ENCODE measurements at places on chromosomes 11 and 22.

DNA sequence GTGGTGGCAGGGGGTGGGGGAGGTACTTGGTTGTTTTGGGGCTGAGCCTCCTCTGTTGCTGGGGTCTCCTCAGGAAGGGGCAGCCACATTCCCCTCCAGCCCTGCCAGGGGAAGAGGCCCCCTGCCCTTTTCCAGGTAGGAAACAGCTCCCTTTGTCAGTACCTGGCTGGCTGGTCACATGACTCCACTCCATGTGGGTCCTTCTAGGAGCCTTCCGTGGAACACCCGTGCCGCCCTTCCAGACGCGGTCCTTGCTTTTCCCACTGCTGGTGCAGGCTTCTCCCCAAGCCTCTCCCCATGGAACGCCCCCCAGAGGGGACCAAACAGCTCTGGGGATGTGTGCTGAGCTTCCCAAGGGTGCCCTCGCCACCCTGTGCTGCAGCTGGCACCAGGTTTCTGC is 19.9 kb downstream of the IFT27 start:
- no peak for DNase-seq

- no peak for DNase-seq
These were observed at the start of gene DBX1 for GRCh38 chr11:20160425-20161229. Gene DBX1, minus strand, starts transcription at chr11:20160475. Its CDS starts 151 bp downstream, at chr11:20160324.

GRCh38 chr22:46415776-46416519 is 80.4 kb downstream of the TRMU start:
- DNase-seq = no peak

- DNase-seq = no peak
These were observed 117.3 kb upstream of the GRK3 start for GRCh38 chr22:25447067-25447685.

DNA sequence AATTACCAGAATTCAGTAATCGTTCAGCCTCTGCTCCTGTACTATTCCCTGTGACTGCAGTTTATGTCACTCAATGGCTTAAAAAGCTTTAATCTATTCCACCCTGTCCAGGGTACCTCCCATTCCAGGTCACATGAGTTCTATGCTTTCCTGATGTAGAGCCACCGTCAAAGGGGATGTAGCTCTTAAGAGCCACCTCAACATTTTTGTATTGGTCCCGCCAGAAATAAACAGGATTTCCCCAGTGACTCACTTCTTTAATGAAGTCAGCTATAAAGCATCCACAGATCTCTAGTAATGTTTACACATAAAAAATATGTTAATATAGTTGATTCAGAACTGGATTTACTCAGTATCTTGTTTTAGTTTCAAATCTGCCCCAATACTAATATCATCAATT is 1.3 kb upstream of the OR8D1 start:
- no peak for DNase-seq

DNA sequence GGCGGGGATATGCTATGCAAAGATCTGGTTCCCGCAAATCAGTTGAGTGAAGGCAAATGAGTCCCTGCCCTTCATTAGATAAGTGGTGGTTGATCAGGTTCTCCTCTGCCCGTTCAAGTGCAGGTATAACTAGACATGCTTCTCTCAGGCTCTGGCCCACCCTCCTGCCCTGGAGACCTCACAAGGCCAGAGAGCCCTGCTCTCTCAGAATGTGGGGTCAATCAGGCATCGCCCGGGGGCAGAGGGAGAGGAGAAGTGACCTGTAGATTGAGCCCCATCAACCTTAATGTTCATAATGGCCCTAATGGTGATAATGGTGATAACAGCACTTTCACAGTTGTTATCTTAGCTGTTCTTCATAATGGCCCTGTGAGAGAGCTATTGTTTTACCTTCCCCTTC is 224.3 kb downstream of the DSCAML1 start:
- no peak for DNase-seq

DNA sequence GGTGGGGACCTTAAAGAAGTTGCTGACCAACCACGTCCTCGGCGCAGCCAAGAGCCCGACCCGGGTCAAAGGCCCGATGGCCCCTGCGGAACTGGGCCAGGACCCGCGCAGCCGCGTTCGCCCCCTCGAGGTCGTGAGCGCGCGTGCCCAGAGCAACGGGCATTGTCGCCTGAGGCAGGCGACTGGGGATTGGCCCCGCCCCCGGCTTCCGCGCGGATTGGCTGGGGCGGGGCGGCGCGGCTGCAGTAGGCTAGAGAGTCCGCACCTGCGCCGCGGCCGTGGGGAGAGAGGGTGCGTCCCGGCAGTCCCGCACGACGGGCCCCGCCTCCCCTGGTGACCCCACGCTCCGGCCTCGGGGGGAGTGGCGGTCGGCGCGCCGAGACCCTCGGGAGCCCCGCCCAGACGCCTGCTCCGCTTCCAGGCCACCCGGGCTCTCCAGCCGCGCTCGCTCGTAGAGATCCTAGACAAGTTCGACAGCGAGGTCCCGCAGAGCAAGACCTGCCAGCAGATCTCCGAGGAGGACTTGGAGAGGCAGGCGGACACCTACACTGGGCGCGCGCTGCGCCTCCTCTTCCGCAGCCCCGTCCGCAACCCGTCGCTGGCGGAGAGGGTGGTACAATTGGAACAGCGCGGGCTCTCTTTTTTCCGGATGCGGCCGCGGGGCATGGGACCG is 8.3 kb upstream of the PPIL2 start:
- peak; percentile 88 for DNase-seq

DNA sequence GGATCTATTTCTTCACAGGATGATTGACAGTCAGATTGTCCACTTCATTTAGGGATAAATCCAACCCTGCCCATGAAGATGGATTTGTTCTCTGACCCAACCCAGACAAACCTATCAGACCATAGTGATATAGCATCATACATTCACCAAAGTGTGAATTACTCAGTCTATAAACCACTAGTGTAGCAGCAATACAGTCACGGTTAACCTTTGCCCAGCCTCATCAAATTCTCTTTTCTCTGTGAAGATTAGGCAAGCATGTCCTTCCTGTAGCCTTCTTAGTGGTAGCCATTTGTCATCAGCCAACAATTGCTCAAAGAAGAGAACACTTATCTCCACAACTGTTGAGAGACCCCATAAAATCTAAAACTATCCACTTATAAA is 14.4 kb upstream of the BIRC2 start:
- DNase-seq = no peak

DNA sequence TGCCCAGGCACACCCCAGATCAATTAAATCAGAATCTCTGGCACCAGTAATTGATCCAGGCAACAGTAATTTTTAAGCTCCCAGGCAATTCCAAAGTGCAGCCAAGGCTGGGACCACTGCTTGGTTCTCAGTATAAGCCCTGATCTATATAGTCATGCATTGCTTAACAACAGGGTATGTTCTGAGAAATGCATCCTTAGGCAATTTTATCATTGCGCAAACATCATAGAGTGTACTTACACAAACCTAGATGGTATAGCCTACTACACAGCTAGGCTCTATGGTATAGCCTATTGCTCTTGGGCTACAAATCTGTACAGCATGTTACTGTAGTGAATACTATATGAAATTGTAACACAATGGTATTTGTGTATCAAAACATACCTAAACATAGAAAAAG is 651 bp upstream of the C11orf42 start:
- no peak for DNase-seq

- no peak for DNase-seq
These were observed 40.5 kb downstream of the NAT10 start for GRCh38 chr11:34145847-34146381.

GRCh38 chr22:19455585-19456370 is 8.3 kb upstream of the C22orf39 start:
- DNase-seq = no peak

DNA sequence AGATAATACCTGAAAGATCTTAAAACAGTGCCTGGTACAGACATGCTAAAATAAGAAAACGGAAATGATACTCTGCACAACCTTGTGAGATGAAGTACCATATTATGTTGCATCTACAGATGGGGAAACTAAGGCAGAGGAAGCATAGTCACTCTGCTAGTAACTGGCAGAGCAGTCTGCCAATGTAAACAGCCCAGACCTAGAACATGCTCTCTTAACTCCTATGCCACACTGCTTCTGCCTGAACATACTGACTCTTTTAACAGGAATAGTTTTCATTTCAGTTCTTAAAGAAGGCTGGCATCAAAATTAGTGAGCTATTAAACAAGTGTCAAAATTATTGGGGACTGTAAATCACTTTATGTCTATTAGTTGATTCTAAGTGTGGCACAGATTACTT is 99.9 kb downstream of the CD44 start:
- DNase-seq = no peak

- DNase-seq = no peak
These were observed 2.3 kb downstream of the MS4A4E start for GRCh38 chr11:60240662-60241061.

GRCh38 chr11:65589444-65590239 is 6.0 kb downstream of the KCNK7 start:
- DNase-seq = no peak

DNA sequence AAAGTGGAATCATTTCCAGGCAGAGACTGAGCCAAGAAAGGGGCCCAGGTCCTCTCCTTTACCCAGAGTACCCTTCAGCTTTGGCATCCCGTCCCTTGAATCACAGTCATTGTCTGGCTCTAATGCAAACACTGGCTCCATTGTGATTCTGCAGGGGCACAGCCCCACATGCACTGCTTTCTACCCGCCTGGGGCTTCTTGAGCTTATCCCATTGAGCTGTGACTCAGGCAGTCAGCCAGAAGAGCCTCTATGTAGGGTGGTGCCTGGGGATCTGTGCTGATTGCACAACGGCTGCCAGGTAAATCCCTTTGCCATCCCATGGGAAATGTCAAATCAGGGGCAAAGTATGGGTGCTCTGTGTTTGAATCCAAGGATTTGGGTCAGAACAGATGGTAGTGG is 88.9 kb downstream of the RASSF10 start:
- DNase-seq = no peak

GRCh38 chr22:23014250-23014649 is 56.1 kb upstream of the GNAZ start:
- DNase-seq = no peak

DNA sequence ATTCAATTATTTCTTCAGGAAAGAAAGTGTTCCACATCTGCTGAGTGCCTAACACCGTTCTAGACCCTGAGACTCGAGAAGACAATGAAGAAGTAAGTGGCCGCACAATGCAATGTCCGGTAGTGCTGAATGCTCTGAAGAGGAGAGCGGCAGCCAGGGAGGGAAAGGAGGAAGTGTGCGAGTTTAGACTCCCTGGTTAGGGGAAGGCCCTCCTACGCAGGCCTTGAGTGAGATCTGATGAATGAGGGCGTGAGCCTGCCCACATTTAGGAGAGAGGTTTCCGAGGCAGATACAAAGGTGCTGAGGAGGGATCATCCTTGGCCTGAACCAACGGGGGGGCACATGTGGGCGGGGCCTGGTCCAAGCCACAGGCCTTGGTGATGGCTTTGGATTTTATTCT is 558.6 kb downstream of the NTM start:
- DNase-seq = no peak

DNA sequence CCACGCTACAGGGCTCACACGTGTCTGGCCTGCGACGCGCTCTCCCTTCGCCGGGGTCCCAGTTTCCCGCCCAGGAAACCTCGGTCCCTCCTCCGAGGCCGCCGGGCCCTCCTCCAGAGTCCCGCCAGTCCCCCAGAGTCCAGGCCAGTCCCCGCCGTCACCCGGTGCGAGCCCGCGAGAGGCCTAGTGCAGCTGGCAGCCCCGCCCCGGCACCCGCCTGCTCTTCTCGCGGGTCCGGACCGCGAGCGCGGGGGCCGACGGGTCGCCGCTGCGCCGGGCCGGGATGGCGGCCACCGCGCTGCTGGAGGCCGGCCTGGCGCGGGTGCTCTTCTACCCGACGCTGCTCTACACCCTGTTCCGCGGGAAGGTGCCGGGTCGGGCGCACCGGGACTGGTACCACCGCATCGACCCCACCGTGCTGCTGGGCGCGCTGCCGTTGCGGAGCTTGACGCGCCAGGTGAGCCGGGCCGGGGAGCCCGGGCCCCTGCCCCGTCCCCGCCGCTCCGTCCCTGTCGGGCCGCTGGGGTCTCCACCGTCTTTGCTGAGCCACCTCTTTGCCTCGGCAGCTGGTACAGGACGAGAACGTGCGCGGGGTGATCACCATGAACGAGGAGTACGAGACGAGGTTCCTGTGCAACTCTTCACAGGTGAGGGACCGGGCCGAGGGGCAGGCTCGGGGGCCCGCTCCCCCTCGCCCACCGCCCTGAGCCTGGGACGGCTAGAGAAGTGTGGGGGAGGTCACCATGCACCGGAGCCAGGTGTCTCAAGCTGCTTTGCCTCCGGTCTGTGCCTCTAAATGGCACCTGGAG is at the start of gene PTPMT1:
PTPMT1 (plus strand) TSS at position 260 of the 809 bp plus-strand sequence; CDS start at position 284, 24 bp downstream.
- peak; percentile 87 for DNase-seq

DNA sequence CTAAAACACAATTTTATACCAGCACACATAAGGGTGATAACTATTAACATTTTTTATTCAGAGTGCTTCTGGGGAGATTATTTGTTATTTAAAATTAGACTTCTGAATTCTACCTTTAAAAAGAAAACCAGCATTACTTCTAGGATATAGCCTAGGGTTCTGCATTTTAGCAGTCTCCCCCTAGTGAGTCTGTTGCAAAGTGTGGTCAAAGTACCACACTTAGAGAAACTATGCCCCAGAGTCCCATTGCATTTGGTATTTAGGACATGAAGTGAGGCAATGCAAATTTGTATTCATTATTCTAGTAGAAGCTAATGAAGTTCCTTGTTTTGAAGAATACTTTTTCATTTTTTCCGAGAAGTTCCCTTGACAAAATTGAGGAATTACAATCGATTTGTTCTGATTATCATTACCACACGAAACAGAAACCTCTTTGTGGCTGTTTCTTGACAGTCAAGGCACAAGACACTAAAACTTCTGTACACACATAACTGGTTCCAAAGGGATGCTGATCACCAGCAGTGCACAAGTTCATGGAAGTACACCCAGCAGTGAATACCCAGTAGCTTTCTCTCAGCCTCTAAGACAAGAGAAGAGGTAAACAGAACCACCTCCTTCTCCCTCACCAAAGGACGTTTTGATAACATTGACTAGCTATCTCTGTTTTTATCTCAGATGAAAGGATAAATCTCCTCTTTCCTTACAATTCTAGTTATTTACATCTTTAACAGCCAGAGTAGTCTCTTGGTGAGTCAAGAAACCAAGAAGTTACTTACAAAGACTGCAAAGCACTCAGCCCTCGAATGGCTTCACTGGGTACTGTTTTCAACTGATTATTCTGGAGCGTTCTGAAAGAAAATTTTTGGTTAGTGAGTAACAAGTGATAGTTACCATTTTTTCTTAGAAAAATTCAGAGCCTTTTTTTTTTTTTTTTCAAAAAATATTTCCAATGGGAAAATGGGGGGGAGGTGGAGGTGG is 27.6 kb upstream of the CCDC34 start:
- no peak for DNase-seq

GRCh38 chr11:69963533-69964246 is 114.4 kb upstream of the ANO1 start:
- no peak for DNase-seq

GRCh38 chr11:6273188-6273587 is 13.6 kb downstream of the CCKBR start:
- no peak for DNase-seq

GRCh38 chr11:3231851-3232744 is at the start of gene MRGPRE:
Gene MRGPRE, minus strand, starts transcription at chr11:3232417. Its CDS starts 3,618 bp downstream, at chr11:3228799.
- peak; percentile 16 for DNase-seq

DNA sequence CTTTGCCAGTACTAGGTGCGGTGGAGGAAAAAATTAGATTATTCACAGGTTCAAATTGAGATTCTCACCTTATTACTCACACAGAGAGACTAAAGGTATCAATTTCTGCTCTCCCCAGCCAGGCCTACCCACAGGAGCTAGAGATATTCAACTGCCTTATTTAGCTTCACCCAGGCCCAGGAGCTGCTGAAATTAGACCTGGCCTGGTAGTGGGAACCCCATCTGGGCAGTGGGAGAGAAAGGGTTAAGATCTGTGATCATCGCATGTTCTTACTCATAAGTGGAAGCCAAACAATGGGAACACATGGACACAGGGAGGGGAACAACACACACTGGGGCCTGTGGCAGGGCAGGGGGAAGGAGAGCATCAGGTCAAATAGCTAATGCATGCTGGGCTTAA is 20.9 kb upstream of the MICAL2 start:
- no peak for DNase-seq
